ENCODE measurements at places on chromosomes 1 and 21. TPM values are rescaled to one million over a fixed set of nuclear protein-coding genes. Genes with fewer than 3 reads are reported as not detected.

GRCh38 chr1:207172885-207173284, 68.9 kb downstream of the C4BPA start:
- DNase-seq, result peak; percentile 18

GRCh38 chr1:89808441-89809117, 12.3 kb upstream of the LRRC8D start:
- DNase-seq, result no peak

Gene ST6GALNAC3
- not detected for total RNA-seq

Gene ARHGEF16
- 124 TPM for total RNA-seq

DNA sequence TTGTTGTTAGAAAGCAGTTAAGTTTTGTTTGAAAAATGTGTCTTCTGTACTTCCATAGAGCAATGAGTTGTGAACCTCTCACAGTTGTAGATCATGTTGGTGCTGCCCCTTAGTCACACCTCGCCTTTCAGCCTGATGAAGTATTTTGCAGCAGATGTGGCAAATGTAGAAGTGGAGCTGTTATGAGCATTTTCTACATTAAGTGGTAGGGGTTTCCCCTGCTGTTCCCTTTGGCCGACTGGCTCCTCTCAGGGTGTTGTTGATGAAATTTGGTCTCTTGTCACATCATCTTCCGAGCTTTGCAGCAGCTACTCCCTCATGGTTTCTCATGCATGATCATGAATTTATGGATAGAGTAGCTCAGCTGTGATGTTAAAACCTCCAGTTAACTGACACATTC, 33.6 kb upstream of the DENND1B start:
- no peak for DNase-seq
